ENCODE measurements at places on chromosomes 12 and 14.

- no peak for DNase-seq
Measured at GRCh38 chr14:61462566-61463193, 141.3 kb downstream of the PRKCH start.

- no peak for DNase-seq
Measured at GRCh38 chr12:131883521-131883900, 10.9 kb upstream of the ULK1 start.

DNA sequence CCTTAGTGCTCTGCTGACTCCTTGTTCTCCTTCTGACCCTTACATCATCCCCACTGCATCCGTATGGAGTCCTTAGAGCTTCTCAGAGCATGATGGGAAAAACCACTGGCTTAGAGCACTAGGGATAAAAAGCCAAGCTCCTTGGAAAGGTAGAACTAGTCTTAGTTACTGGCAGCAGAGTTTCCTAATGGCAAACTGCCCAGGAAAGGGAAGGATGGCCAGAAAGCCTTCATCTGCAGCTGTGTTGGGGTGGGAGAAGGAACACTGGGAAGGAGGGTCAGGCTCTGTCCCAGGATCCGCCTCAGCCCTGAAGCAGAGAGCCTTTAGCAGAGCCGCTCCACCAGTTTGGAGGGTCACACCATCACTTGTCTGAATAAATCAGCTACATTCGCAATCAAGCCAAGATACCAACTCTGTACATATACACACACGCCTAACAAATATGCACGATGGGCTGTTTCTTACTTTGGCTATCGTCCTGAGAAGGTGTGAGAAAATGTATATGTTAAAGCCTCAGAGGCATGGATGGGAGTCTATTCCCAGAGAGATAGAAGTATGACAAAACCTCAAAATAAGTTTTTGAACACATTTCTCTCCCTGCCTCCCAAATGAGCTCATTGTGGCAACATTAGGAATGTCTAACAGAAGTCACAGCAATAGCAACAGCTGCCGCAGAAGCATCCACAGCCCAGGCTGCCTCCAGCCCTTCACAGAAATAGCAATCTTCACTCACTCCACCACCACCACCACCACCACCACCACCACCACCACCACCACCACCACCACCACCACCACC lies 18.6 kb upstream of the GALNT8 start:
- DNase-seq = no peak

DNA sequence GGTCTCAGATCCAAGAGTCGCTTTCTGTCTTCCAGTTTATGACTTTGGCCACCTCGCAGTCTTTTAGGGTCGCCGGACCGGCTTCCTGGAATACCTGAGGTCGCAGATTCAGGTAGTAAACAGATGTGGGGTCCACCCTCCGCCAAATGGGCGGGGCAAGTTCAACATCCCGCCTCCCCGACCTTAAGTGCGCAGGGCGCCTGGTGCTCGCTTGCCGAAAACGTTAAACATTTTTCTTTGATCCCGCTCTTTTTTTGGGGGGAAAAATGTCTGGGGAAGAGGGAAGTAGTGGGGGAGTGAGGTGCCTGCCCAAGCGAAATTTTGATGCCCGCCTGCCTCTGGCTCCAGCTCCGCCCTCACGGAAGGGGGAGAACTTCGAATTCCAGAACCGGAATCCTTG lies 73.9 kb upstream of the TBX5 start:
- DNase-seq = no peak

GRCh38 chr12:18782827-18783226 lies 44.9 kb downstream of the CAPZA3 start:
- no peak for DNase-seq

DNA sequence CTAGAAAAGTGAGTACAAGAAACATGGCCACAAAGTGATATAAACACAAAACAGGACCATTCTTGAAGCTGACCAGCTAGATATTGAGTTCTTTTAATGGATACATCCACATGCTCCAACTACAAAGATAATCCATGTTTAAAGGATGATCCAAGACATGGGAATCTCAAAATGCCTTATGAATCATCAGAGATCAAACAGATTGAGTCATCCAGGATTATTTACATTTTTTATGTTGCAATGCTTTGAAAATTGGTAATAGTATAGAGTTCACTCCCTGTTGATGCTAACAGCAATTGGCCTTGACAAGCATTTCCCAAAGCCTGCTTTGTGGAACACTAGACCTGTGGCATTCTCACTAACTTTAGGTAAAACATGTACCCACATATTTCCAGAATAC lies 293.0 kb upstream of the TBX3 start:
- no peak for DNase-seq

DNA sequence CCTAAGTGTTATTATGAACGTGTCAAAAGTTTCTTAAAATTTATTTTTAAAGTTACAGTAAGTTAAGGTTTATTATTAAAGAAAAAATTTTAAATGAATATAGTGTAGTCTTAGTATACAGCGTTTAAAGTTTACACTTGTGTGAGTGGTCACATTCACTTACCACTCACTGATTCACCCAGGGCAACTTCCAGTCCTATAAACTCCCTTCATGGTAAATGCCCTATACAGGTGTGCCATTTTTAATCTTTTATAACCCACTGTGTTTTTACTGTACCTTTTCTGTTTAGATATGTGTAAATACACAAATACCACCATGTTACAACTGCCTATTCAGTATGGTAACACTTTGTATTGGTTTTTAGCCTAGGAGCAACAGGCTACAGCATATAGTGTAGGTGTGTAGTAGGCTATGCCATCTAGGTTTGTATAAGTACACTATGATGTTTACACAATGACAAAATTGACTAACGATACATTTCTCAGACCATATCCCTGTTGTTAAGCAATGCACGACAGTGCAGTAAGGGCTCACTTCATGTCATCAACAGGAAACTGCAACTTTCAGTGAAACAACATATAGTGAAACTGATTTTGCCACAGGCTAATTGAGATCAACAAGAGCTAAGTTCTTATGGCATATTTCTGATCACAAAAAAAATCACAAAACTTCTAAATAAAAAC lies 112.0 kb upstream of the TMCC3 start:
- no peak for DNase-seq

DNA sequence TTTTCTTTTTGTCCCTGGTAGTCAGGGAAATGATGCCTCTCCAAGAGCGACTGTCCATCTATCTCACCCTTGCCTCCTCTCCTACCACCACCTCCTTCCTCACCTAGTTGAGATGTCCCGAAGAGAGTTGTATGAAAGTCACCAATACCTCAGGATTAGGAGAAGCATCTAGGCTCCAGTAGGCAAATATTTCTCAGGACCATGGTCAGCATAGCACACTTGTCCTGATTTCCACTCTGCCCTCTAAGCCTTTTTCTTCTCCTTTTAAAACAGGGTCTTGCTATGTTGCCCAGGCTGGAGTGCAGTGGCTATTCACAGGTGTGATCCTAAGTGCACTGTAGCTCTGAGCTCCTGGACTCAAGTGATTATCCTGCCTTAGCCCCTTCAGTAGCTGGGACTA lies 268.4 kb upstream of the PELI2 start:
- no peak for DNase-seq

DNA sequence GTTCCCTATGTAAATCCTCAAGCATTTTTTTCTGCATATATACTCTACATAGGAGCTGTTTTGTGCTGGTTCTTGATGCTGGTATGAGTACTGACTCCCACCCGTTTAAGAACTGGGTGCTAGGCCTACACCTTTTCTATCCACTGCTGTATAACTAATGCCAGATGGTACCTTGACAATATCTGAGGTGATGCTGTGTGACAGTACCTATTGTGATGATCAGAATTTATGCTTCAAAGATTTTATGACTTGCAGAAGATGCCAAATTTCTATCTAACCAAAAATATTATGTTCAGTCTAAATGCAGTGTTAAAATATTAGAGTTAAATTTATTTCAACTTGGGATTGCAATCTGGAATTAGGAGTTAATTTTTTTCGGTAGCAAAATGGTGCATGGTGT lies 272.3 kb upstream of the NOVA1 start:
- no peak for DNase-seq

- no peak for DNase-seq
Measured at GRCh38 chr14:89509891-89510290, 92.9 kb upstream of the FOXN3 start.

- DNase-seq = no peak
Measured at GRCh38 chr14:100994082-100994481, 90.6 kb upstream of the RTL1 start.

GRCh38 chr14:69320581-69321365 lies 60.8 kb downstream of the GALNT16 start:
- no peak for DNase-seq

GRCh38 chr12:3285570-3285969 lies 205.4 kb upstream of the PRMT8 start:
- no peak for DNase-seq

DNA sequence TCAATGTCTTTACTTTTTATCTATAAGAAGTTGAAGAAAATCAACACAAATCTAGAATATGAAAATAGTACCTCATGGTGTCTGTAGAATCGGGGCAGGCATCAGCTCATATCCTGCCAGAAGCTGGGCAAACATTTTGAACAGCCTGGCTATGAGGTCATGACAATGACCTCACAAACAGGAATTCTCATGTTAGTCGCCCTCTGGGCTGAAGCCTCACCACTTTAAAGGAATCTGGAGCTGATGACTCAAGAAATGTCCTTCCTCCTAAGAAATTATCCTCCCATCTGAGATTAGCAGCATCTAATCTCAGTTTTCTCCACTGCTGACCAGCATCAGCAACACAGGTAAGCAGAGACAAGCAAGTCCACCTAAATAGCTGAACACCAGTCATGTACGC lies 27.1 kb downstream of the CLIP1 start:
- no peak for DNase-seq

DNA sequence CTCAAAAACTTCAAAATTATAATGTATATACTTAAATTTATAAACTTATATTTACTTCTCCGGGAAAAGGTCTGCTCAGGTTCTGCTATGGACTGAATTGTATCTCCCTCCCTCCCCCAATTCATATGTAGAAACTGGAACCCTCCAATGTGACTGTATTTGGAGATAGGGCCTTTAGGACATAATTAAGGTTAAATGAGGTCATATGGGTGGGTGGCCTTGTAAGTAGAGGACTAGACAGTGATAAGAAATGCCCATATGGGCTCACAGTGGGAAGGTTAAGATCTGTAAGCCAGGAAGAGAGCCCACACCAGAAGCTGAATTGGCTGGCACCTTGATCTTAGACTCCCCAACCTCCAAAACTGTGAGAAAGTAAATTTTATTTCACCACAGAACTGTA lies 84.5 kb downstream of the TAOK3 start:
- no peak for DNase-seq

DNA sequence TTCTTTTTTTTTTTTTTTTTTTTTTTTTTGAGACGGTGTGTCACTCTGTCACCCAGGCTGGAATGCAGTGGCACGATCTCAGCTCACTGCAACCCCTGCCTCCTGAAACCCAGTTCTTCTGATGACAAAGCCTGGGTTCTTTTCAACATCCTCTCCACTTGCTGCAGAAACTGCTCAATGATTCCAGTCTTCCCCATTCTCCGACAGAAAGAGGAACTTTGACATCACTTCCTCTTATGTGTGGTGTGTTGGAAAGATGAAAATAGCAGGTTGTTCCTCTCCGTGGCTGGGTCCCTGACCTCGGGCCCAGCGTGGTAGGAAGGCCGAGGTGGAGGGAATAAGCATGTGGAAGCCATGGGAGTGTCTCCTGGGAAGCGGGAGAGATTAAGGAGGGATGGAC lies 198.4 kb downstream of the PHETA1 start:
- DNase-seq = no peak

GRCh38 chr12:129036135-129036534 lies 182.9 kb downstream of the GLT1D1 start:
- no peak for DNase-seq

GRCh38 chr12:104348283-104348993 lies 44.9 kb downstream of the EID3 start:
- no peak for DNase-seq

GRCh38 chr14:65594153-65594881 lies 181.8 kb downstream of the FUT8 start:
- no peak for DNase-seq

DNA sequence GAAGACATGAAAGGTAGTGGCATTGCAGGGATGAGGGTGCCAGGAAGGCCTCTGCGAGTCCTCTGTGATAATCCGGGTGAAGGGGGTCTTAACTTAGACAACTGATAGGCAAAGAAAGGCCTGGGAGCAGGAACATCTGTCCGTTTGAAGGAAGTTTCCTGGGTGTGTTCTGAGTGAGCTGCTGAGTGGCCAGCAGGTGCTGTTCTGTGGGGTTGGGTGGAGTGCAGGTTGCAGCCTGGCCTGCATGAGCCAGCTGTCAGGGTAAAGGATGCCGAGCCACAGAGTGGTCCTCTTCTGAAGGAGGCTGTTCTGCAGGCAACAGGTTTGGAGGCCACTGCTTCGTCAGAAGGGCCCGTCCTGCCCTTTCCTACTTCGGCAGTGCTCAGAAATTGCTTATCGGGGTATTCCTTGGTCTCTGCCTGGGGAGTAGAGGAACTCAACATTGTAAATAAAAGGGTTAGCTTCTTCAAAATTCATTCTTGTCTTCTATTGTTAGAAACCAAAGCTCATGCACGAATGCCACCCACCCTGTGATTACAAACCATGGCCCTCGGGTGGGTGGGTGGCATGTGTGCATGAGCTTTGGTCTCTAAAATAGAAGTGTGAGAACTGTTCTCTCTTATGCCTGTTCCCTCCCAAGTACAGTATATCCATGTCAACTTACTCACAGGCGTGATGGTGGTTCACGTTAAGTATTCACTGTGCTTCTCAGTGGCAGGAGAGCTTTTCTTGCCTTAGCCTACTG lies 118.9 kb downstream of the CHST11 start:
- no peak for DNase-seq

DNA sequence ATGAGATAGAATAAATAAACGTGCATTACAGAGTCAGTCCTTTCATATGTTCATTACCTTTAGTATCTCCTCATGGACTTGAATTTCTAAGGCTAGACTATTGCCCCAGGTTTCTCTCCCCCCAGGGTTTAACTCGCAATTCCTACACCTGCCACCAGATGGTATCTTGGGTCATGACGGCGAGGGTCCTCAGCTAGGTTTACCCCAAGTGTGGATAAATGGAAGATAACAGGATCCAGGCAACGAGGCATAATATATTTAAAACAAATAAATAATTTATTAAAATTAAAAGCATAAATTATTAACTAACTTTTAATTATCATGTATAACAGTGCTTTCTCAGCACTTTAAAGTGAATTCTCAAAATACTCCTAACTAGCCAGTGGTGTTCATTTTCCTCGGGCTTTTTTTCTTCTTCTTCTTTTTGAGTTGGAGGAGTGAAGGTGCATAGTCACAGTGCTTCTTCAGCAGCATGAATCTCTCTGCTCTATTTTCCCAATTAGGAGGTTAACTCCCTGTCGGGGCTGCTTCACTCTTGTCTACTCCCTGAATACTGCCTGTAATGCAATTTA lies 243.5 kb upstream of the CAND1 start:
- peak; percentile 13 for DNase-seq

GRCh38 chr14:83638748-83639504 lies 1891.0 kb upstream of the FLRT2 start:
- DNase-seq = no peak

DNA sequence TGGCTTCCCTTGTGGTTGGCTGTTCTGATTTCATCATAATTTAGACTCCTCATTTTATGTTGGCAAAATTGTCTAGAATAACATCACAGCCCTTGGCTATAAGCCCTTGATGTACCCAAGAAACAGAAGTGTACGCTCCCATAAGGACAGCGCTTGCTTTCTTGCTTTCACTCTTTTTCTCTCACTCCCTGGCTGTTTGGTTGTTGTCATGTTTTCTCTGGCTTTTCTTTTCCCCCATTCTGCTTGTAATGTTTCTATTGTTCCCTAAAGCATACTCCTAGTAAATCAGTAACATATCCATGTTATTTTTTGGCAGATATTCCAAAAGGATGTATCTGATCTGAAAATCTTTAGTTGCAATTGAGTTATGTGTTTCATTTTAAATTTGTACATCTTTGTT lies 530.5 kb downstream of the NOVA1 start:
- no peak for DNase-seq

GRCh38 chr12:90058704-90059103 lies 350.1 kb upstream of the ATP2B1 start:
- DNase-seq = no peak
